CD8-positive, alpha-beta memory T cell (primary cell): ENCODE measurements at places on chromosomes 13 and 19.

DNA sequence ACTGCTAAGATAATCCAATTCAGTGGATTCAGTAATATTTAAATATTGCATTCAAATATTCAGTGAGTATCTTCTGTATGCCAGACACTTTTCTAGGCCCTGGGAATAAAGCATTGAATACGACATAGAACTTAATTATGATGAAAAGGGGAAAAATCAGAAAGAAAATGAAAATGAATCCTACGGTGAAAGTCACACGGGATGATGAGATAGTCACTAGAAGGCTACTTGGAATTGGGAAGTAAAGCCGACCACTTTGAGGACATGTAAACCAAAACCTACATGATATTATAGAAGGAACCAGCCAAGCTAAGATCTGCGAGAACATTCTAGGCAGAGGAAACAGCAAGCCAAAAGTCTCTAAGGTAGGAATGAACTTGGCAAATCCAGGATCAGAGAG lies 10.1 kb downstream of the DPY19L3 start:
- DNase-seq, result no peak

GRCh38 chr19:54905803-54906511 lies at the start of gene NCR1:
Gene NCR1 (plus strand): TSS chr19:54906148. CDS start chr19:54906188, 40 bp downstream.
- DNase-seq, result no peak

DNA sequence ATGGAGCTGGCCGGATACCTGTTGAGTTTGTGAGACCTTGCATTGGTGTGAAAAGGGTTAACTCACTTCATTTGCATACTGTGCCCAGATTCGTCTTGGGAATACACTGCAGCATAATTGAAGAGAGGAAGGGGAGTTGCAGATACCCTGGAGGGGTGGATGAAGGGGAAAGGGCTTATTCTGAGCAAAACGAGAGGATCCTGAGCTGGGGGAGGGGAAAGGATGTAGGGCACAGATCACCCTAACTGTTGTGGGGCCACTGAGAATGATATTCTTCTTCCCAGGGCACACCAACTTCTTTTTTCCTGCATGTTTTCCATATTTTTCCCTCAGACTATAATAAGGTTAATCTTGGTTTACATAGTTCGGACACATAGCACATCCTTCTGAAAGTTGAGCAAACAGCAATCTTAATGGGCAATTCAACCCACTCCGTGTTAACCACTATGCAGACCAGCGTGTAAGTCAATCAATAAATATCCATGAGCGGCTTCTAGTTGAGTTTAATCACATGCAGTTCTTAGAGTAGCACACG lies 11.7 kb upstream of the PTPRS start:
- no peak for DNase-seq

DNA sequence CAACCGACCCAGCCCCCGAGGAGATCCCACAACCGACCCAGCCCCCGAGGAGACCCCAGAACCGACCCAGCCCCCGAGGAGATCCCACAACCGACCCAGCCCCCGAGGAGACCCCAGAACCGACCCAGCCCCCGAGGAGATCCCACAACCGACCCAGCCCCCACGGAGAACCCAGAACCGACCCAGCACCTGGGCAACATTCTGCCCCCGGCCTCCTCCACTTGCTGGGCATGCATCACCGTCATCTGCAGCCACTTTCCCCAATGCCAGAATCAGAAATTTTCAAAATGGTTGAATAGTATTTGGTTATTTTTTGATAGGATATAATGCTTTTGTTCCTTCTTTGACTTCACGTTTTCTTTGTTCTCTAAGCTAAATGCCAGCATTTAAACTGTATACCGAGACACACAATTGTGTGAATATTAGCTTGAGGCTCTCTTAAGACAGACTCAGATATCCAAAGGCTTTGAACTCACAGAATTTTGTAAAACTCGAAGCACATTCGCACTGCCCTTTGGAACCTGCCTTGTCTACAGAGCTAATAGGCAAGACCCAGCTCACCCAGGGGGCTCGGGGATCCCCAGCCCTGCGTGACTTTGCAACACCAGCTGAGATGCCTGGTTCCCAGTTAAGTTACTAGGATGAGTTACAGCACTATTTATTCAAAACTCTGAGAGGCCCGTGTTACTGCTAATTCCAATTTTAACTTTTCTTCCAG lies 15.5 kb upstream of the RASA3 start:
- no peak for DNase-seq

DNA sequence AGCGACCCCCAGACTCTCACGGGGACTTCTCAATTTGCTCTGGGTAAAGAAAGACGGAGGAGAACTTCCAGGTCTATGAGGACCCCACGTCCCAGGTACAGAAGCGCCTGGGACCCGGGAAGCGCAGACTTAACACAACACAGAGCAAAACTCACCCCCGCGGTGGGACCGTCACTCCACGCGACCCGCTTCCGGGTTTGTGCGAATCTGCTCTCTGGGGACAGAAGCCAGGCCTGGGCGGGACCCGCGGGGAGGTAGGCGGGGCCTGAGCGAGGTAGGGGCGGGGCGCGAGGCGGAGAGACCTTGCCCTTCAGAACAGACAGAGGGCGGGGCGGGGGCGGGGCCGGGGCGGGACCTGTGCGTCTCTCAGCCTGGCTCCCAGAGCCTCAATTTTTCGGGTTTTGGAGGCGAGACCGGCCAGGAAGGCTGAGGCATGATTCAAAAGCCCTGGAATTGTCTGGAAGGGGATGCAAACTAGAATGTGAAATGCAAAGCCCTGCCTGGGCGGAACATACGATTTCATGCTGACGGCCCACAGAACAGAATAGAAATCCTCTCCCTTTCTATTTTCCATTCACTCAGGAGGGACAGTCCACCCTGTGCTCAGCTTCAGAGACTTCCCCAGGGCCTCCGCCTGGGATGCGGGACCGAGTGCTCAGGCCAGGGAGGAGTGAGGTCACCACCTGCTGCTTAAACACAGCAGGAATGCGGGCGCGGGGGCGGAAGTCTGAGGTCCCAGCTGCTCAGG lies 19.3 kb upstream of the ZNF888 start:
- DNase-seq, result peak; percentile 96

GRCh38 chr19:38875656-38876395 lies 2.2 kb downstream of the RINL start:
- DNase-seq, result no peak

GRCh38 chr13:19596960-19597361 lies 35.6 kb upstream of the TPTE2 start:
- DNase-seq, result no peak

- DNase-seq, result peak; percentile 23
Observed at GRCh38 chr13:46176756-46177155, 5.2 kb downstream of the LCP1 start.

GRCh38 chr19:39696387-39696786 lies 7.9 kb upstream of the LGALS14 start:
- DNase-seq, result no peak

GRCh38 chr13:106996867-106997618 lies 429.1 kb upstream of the ARGLU1 start:
- no peak for DNase-seq

DNA sequence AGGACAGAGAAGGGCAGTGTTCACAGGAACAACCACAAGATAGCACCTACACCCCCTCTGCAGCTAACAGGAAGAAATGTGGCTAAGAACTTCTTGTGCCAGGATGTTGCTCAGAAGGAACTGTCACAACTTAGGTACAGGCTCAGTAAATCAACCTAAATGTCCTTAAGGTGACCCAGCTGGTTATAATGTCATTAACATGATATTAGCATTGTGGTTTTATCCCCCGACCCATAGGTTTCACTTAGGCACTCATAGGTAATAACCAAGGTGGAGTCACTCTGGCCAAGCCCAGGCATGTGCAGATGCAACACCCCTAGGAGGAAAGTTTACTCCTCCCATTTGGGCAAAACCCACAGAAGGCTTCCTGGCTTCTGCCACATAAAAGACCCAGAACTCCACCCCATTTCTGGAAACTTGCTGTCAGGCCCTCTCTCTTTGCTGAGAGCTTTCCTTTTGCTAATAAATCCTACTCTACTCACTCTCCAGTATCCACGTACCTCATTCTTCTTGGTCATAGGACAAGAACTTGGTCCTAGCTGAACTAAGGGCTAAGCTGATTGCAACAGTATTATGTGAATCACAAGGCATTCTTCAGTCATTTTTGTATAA lies 951.3 kb downstream of the SLITRK5 start:
- DNase-seq, result peak; percentile 31

GRCh38 chr19:18450931-18451836 lies 13.3 kb upstream of the ISYNA1 start:
- peak; percentile 78 for DNase-seq

DNA sequence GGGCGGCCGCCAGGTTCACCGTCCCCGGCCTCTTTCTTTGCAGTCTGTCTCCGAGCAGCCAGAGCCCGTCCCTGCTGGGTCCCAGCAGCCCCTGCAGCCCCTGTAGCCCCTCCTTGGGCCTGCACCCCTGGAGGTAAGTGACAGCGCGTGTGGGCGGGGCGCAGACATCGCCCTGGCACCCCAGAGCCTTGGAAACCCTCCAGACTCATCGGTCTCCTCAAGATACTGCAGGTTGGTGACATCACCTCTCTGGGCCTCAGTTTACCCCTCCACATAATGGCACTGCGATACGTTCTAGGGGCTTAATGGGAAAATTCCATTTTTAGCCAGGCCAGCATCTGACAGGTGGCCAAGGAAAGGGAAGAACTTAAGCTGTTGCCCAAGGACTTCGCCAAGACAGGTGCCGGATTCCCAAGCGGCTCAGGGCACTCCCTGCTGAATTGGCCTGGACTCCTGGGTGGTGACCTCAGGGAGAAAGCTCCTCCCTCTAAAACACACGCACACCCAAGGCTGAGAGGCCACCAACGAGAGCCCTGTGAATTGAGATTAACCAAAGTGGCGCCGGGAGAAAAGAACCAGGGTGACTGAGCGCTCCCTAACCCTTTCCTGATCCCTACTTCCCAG lies 13.1 kb downstream of the MAST3 start:
- DNase-seq, result no peak

- DNase-seq, result no peak
Observed at GRCh38 chr19:9407827-9408226, 27.5 kb downstream of the ZNF266 start.

DNA sequence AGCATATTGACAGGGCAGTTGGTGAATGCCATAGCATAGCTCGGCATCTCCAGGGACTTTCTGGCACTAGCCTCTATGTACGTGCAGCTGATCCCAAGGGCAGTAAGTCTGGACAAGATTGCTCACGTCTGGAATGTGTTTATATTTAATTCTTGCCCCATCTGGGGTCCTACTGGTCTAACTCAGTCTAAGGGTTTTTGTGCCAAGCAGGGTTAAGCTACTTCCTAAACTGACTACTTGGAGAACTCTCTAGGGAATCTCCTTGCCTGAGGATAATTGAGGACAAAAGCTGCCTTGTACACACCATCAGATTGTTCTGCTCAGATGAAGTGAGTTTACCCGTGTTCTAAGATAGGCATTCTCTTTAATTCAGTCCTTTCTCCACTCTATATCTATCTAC lies 358.1 kb downstream of the MYO16 start:
- no peak for DNase-seq
